ENCODE measurements at places on chromosomes 5 and 9. TPM values are rescaled to one million over a fixed set of nuclear protein-coding genes. Genes with fewer than 3 reads are reported as not detected.

Gene CRB2
- total RNA-seq, result 2.3 TPM

Gene FSTL4
- total RNA-seq, result not detected

Gene PRRX2
- total RNA-seq, result not detected

Gene PKD2L2
- total RNA-seq, result not detected

Gene SH3RF2
- total RNA-seq, result 2.7 TPM

Gene WDR38
- total RNA-seq, result not detected

Gene TMEM250
- total RNA-seq, result 42.0 TPM

Gene NPR3
- total RNA-seq, result 7.6 TPM

All from uterus (tissue), 4 donors.